ENCODE measurements at places on chromosomes 4 and X.

- DNase-seq, result no peak
Measured at GRCh38 chr4:57270346-57270745, 160.2 kb upstream of the IGFBP7 start.

DNA sequence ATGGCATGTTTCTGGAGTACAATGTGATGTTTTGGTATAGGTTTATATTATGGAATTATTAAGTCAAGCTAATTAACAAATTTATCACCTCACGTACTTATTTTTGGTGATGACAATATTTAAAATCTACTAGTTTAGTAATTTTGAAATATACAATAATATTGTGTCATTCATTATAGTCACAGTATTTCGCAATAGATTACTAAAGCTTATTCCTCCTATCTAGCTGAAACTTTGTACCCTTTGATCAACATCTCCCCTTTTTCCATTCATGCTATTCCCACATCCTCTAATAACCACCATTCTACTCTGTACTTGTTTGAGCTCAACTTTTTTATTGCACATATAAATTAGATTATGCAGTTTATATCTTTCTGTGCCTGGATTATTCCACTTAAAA, 164.8 kb upstream of the SPANXN4 start:
- DNase-seq, result no peak

DNA sequence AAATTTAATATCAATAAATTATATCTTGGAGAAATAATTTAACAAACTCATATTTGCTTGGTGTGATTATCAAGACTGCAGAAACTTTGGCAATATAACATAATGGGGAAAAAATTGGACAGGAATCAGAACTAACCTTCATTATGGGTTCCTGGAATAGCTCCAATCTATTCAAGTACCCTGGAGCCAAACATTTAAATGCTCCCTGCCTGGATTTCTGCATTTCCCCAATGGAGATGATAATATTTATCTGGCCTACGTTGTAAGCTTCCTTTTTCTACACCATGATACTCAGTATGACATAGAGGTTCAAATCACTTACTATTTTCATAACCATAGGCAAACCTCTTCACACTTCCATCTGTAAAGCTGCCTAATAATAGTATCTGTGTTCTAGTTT, 326.8 kb downstream of the TRIML1 start:
- DNase-seq, result no peak

DNA sequence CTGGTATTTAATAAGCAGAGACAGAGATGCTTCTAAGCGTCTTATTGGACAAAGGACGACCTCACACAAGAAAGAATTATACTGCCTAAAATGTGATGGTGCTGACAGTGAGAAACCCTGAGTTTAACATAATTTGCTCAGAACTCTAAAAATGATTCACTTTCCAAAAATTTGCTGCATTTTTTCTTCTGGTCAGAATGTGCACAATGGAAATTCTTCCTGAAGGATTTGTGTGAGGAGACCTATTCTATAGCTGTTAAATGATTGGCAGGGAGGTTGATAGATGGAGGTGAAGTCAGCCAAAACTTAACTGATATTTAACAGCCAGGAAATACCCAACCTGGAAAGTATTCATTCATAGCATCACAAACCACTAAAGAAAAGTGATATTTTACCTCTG, 1.7 kb downstream of the MAGEC3 start:
- no peak for DNase-seq

- no peak for DNase-seq
Measured at GRCh38 chr4:37475087-37475486, 211.1 kb downstream of the RELL1 start.

DNA sequence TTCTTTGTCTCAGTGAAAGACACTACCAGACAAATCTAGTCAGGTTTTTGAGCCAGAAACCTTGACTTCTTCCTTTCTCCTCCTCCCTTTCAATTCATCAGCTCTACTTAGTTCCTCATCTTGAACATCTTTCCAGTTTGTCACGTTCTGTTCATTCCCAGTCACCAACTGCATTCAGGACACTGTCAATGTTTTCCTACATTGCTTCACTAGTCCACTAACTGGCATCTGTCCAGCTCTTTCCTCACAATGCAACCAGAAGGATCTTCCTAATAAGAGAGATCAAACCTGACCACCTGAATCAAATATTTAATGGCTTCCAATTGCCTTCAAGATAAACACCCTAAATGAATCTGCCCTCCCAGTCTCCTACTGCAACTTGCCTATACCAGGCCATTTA, 52.5 kb downstream of the SYNPO2 start:
- DNase-seq, result no peak

Data from stimulated activated CD8-positive, alpha-beta memory T cell treated with anti-CD3 and anti-CD28 coated beads, Interleukin-4, amount 100 ng/mL, for 1 hour (primary cell).